ENCODE measurements at places on chromosomes 7 and 10.

GRCh38 chr7:125670926-125671572 is 741.4 kb upstream of the POT1 start:
- no peak for DNase-seq

GRCh38 chr10:131869344-131869743 is 31.5 kb upstream of the PPP2R2D start:
- no peak for DNase-seq

DNA sequence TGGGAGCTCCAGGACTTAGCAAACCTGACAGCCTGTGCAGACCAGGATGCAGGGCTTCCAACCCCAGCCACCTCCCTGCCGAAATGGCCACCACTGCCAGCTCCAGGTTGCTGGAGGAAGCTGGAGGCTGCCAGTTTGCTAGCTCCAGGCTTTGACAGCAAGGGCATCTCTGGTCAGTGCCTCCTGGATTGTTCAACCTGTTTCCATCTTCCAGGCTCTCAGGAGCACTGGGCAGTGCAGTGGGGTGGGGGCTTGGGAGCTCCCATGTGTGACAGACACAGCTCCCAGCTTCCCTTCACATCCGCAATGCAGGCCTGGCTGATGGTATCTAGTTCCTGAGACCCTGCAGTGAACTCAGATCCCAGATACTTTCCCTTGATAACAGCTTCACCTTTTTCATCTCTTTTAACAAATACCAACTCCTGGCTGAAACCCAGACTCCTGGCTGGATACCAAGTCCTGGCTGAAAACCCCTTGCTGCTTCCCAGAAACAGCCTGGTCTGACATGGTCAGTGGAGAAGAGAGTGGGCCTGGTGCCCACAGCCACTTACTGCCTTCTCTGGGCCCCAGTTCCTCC is 20.8 kb upstream of the RET start:
- DNase-seq = no peak

DNA sequence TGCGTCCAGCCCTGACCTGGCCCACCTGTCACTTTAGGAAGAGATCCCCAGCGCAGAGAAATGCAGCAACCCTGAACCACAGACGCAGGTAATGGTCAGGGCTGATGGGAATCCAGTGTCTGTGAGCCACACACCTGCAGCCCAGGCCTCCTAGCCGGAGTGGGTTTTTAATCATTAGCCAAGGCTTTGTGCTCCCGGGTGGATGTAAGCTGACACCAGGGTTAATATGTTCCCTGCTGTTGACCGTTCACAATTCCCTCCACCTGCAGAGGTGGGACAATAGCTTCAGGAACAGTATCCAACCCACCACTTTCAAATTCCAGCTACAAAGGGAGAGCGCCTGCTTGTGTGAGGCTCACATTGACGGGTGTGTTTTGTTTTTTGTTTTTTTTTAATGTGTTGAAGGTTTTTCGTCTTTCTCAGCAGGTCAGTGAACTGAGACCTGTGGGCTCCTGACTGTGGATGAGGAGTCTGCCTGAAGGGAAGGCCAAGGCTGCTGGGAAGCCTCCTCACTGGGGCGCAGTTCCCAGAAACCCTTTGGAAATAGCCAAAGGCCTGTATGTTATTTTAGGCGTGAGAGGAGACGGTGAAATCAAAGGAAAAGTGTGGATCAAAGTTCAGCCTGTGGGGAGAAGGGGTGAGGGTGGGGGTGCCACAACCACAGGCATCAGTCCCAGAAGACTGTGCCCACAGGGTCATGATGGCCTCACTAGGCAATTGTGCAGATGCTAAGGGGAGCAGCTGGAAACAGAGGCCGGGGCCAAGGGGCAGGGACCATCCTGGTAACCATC is 111.1 kb downstream of the TNS3 start:
- no peak for DNase-seq

DNA sequence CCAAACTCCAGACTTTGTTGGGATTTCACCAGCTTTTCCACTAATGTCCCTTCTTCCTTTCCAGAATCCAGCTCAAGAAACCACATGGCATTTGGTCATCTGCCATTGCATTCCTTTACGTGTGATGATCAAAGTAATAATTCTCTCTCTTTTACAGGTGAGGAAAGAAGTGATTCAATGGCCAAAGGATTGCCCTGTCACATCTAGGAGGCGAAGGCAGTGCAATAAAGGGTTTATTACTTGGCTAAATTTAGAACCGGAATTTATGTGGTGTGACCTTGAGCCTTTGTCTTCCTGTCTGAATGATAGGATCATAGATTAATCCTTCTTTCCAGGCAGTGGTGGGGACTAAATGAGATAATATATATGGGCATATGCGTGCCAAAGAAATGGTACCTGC is 58.3 kb upstream of the COBL start:
- no peak for DNase-seq

DNA sequence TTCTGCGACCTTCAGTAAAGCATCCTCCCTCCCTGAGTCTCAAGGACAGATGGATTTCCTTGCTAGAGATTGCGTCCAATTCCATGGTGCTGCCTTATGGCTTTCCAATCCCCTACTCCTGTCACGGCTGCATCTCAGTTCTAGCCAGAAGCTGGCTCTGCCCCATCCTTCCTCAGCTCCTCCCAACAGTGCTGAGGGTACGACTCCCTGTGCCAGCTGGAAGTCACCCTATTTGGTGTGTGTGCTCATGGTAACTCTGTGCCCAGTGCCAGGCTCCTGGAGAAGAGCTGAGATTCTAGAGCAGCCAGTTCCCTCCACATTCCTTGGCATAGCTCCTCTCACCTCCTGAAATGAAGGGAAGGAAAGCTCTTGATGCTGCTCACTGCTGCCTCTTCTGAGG is 185.0 kb upstream of the PODXL start:
- DNase-seq = no peak

- no peak for DNase-seq
These were observed 130.1 kb upstream of the LRRN3 start for GRCh38 chr7:110960811-110961210.

GRCh38 chr7:137934176-137934826 is 67.6 kb downstream of the CREB3L2 start:
- DNase-seq = no peak

DNA sequence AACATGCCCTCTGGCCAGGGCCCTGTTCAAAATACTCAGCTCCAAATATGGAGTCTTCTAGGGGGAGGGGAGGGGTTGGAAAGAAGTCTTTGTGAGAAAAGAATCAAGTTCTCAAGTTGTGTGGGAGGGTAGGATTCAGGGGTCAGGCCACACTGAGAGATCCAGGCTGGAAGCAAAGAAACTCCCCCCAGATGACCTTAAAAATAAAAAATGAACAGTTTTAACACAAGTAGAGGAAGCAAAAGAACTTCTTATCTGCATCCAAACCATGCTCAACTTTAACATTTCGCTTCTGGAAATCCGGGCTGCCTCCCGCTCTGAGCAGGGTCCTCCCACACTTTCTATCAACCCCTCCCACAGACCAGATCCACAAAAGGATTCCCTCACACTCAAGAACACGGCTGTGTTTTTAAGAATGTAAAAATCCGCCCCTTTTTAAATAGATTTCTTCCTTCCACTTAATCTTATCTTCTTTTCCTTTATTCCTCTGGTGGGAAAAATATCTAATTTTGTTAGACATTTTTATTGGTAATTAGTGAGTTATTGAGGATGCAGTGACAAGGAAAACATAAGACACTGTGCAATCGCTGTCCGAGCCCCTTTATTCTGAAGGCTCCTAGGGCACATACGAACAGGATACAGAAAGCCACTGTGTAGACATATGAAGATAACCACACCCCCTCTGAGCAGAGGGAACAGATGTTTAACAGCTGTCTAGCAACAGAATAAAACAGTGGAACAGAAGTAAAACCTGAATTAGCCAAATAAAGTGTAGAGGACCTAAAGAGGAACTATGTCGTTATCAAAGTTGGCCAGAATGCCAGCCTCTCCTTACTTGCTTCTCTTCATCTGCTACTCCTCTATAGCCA is 43.8 kb downstream of the CYTH3 start:
- no peak for DNase-seq

DNA sequence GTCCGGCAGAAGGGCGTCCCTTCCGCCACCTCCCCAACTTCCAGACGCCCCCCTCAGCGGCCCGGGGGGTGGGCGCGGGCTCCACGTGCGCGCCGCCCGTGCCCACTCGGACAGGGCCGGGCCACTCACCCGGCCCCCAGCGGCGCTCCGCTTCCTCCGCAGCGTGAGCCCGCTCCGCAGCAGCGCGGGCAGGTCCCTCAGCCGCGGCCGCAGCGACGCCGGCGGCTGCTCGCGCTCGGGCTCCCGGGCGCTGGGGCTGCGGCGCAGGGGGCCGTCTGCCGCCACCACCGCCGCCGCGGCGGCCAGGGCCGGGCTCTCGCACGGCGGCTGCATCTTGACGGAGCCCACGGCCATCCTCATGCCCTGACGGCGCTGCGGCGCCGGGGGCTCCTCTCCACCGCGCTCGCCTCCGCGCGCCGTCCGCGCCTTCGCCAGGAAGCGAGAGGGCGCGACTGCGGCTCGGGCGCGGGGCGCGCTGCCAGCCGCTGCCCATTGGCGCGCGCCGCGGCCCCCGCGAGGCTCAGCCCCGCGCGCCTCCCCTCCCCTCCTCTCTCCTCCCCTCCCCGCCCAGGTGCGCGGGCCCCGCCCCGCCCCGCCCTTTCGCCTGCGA is at the start of gene RAPGEF5:
Gene RAPGEF5 (minus strand): TSS at position 454 of the 610 bp plus-strand sequence. CDS start 94 bp downstream, at position 360.
- no peak for DNase-seq

- DNase-seq = no peak
These were observed 95.0 kb upstream of the AGBL3 start for GRCh38 chr7:134891262-134891695.

GRCh38 chr7:138797715-138798320 is at the start of the genes ATP6V0A4 and TMEM213:
Gene ATP6V0A4, minus strand, starts transcription at chr7:138798196. Its CDS starts 26,949 bp downstream, at chr7:138771247.
Gene TMEM213, plus strand, starts transcription at chr7:138797994. Its CDS starts 111 bp downstream, at chr7:138798105.
- DNase-seq = no peak

DNA sequence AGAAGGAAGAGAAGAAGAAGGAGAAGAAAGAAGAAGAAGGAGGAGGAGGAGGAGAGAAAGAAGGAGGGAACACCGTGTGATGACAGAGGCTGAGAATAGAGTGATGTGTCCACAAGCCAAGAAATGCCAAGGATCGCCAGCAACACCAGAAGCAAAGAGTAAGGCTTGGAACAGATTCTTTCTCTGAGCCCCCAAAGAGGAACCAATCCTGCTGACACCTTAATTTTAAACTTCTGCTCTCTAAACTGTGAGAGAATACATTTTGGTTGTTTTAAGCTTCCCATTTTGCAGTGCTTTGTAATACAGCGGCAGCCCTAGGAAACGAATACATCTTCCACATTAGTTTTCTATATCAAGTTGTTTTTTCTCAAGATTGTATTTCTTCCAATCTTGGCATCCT is 13.9 kb upstream of the WNT8B start:
- DNase-seq = no peak

All from stimulated activated CD8-positive, alpha-beta memory T cell treated with anti-CD3 and anti-CD28 coated beads, Interleukin-7, amount 100 ng/mL, for 1 hour (primary cell).